ENCODE measurements at places on chromosomes 1 and 21.

DNA sequence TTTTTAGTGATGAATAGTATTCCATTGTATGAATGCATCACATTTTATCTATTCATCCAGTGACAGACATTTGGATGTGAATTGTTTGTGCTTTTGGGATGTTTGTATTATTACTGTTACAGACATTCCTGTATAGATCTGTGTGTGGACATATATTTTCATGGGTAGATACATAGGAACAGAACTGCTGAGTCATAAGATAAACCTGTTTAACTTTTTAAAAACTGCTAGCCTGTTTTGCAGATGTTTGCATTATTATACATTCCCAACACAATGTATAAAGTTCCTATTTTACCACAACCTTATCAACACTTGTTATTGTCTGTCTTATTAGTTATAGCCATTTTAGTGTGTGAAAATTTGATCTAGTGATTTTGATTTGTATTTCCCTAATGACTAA is 46.8 kb downstream of the TYW3 start:
- ATAC-seq = no peak

- no peak for ATAC-seq
Observed at GRCh38 chr1:179706339-179706941, 36.7 kb upstream of the FAM163A start.

DNA sequence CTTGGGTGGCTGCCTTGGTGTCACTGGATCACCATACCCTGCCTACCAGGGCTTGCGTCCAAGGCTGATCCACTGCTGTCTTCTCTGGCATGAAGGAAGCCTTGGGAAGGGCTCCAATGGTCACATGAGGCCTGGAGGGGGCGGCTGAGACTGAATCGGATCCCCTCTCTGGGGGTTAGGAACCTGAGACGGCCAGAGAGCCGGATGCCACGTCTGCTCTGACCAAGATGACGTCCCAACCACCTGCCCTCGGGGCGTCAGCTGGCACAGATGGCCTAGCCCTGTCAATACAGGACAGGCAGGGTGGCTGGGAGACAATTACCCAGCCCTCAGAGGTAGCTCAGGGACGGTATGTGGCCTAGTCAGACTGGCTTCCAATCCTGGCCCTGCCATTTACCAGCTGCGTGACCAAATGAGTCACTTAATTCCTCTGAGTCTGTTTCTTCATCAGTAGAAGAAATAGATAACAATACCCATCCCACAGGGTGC is 5.4 kb downstream of the TRIM62 start:
- no peak for ATAC-seq

DNA sequence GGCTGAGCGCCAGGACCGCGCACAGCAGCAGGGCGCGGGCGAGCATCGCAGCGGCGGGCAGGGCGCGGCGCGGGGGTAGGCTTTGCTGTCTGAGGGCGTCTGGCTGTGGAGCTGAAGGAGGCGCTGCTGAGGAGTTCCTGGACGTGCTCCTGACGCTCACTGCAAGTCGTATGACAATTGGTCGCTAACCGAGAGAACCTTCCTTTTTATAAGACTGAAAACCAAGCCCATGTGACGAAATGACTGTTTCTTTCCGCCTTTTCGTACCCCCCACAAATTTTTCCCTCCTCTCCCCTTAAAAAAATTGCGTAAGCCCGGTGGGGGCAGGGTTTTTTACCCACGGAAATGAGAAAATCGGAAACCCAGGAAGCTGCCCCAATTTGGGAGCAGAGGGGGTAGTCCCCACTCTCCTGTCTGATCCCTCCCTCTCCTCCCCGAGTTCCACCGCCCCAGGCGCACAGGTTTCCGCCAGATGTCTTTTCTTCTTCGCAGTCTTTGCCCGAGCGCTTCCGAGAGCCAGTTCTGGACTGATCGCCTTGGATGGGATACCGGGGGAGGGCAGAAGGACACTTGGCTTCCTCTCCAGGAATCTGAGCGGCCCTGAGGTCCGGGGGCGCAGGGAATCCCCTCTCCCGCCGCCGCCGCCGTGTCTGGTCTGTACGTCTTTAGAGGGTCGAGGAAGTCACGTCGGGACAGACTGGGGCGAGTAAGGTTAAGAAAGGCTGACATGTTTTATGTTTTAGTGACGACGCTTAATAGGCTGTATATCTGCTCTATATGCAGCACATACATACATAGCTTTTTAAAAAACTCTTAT is at the start of gene PTGS2:
Gene PTGS2, minus strand, starts transcription at position 179 of the 817 bp plus-strand sequence. Its CDS starts 133 bp downstream, at position 46.
- peak; percentile 99 for ATAC-seq

GRCh38 chr1:203624341-203624712 is 2.3 kb upstream of the ATP2B4 start:
- ATAC-seq = no peak

GRCh38 chr1:24702511-24703293 is 42.5 kb upstream of the CLIC4 start:
- ATAC-seq = no peak

DNA sequence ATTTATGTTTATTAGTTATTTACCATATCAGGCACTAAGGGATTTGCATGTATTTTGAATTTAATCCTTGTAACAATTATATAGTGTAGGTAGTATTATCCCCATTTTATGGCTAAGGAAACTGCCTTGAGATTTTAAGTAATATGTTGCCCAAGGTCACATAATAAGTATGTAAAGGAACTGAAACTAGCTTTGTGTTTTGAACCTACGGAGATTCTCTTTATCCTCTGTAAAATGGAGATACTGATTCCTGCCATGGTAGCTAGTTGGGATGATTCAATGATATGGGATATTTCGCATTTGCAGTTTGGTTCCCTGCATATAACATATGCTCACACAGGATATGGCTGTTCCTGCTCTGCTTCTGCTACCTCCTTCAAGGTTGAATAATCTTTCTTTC is 144.3 kb downstream of the ST6GALNAC3 start:
- ATAC-seq = no peak

- ATAC-seq = no peak
Observed at GRCh38 chr1:164834641-164835040, 275.7 kb downstream of the PBX1 start.

GRCh38 chr1:220971221-220971620 is 92.0 kb downstream of the HLX start:
- no peak for ATAC-seq

GRCh38 chr1:54835131-54835898 is 34.2 kb upstream of the TTC22 start:
- no peak for ATAC-seq

- peak; percentile 72 for ATAC-seq
Observed at GRCh38 chr1:173301507-173301906, 94.4 kb upstream of the TNFSF4 start.

- no peak for ATAC-seq
Observed at GRCh38 chr1:56017336-56017735, 562.0 kb downstream of the PLPP3 start.
